ENCODE measurements at places on chromosomes 16 and 17.

- DNase-seq, result no peak
Measured at GRCh38 chr16:83233153-83233552, 574.6 kb upstream of the HSBP1 start.

GRCh38 chr17:56995766-56996165 lies 17.8 kb downstream of the SCPEP1 start:
- no peak for DNase-seq

DNA sequence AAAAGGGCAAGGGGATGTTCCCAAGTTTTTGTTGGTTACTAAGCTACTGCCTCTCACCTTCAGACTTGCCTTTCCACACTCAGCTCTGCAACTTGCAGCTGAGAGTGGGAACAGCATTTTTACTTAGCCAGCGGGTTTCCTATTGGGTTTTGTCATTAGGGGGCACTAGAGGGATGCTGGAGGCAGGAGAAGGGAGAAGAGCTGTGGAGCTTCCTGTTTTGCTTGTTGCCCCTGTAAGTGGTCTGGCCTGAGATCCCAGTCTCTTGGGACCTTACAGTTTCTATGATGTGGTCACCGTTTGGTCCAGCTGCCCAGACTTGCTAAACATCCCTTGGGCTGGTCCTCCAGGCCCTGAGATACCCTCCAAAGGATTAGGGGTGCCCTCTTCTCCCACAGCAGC lies 209.6 kb upstream of the NLRP1 start:
- no peak for DNase-seq

DNA sequence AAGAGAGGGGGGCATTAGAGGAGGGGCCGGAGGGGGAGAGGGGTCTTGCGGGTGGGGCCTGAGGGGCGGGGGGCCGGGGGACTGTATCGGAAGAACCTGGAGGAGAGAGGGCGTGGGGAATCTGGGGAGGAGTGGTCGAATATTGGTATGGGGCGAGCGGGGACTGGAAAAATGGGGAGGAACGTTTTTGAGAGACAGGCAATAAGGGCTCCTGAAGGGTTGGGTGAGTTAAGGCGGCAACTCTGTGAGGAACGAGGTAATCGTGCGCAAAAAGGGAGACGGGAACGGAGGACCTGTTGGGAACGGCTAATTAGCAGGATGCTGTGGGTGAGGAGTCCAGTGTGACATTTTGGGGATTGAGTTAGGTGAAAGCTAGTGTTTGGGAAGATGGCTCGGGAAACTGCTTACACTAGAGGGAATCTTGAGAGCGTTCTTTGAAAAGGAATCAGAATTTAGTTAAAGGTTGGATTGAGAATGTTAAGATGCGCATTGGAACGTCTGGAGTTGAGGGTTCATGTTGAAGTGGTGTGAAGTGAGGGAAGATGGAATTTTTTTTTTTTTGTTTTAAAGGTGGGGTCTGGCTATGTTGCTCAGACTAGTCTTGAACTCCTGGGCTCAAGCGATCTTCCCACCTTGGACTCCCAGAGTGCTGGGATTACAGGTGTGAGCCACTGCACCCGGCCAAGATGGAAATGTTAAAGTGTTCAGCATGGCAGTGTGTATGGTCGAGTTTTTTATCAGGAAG lies 662 bp downstream of the WIPF2 start:
- DNase-seq, result peak; percentile 81

DNA sequence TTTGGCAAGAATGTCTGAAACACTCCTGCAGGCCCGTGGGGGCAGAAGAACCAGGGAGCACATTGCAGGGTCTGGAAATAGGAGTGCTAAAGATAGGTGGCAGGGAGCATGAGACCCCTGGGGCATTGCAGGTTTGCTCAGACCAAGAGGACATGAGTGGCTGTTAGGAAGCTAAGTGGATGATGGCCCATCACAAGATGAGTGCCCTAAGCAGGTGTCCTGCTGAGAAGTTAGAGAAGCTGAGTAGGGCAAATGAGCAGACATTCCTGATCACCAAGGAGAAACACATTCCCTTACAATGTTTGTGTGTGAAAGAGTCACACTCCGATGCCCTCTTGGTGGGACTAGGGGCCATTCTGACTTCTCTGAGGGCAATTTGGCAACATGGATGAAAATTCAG lies 9.9 kb downstream of the MLYCD start:
- no peak for DNase-seq

GRCh38 chr16:53913920-53914319 lies 210.0 kb downstream of the FTO start:
- DNase-seq, result peak; percentile 8

DNA sequence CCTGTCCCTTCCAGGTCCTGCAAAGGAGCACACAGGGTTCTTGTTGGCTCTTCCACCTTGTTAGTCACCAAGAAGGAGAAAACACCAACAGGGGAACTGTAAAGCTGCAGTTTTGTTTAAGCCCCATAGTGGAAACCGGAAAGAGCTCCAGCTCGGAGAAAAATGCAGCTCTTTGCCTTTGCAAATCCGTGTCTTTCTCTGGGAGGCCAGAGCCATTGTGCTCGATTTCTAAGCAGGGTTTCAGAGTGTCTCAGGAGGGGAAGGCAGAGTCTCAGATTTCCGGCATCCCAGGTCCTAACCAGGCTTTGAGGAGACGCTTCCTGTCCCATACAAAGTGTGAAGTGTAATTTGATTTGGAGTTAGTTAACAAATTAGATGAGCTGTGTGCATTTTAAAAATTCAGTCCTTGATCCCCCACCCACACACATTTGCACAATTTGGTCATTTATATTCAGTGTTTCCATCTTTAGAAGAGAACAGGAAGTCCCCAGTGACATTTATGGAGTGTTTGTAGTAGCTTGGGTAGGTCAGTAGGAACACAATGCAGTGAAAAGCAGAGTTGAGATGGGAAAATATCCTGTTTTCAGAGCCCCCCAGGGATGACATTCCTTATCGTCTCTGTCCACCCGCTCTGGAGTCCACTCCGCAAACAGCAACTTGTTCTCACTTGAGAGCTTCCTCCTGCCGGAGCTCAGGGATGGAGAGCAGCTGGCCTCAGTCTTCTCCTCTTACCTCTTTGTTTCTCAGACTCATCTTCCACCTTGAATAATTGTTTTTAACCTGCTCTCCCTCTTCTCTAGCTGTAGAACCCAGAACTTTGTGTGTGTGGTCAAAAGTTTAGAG lies 331.9 kb downstream of the SEC14L1 start:
- DNase-seq, result no peak

DNA sequence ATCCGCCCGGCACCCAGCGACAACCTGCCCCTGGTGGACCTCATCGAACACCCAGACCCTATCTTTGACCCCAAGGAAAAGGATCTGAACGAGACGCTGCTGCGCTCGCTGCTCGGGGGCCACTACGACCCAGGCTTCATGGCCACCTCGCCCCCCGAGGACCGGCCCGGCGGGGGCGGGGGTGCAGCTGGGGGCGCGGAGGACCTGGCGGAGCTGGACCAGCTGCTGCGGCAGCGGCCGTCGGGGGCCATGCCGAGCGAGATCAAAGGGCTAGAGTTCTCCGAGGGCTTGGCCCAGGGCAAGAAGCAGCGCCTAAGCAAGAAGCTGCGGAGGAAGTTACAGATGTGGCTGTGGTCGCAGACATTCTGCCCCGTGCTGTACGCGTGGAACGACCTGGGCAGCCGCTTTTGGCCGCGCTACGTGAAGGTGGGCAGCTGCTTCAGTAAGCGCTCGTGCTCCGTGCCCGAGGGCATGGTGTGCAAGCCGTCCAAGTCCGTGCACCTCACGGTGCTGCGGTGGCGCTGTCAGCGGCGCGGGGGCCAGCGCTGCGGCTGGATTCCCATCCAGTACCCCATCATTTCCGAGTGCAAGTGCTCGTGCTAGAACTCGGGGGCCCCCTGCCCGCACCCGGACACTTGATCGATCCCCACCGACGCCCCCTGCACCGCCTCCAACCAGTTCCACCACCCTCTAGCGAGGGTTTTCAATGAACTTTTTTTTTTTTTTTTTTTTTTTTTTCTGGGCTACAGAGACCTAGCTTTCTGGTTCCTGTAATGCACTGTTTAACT lies 1.0 kb downstream of the NOG start:
- peak; percentile 60 for DNase-seq

DNA sequence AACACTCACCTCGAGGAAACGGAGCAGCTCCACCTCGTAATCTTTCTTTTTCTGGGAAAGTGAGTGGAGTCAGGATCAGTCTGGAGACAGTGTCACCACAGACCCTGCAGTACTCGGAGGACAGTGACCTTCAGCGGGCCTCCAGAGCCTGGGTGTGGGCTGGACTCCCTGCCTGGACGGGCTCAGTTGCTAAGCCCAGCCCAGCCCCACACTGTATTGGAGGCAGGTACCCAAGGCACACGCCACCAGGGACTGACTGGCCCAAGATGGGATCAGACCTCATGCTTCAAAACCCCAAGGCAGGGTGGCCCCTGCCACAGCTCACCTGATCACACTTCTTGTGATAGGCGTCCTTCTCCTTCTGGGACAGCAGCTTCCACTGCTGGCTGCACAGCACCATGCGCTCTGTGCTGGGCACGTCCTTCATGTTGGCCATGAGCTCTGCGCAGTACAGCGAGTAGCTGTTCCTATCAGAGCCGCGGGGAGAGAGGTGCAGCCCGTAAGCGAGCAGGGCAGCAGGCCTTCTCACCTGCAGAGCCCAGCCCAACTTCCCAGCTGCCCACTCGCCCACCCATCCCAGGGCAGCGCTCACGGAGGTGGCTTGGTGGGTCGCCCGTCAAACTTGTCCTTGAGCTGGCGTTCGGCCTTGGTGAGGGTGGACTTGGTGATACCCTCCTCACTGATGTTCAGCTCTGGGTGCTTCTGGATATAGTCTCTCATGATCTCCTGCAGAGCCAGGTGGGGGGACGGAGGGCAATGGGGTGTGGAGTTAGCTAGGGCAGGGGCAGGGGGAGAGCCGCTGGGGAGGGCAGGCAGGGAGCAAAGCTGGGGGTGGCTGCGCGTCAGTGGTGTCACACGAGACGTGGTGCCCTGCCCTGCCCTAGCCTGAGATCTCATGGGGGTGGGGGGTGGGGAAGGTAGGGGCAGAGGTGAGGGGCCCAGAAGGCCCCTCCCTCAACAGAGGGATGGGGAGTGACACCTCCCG lies 7.9 kb downstream of the UBTF start:
- no peak for DNase-seq

DNA sequence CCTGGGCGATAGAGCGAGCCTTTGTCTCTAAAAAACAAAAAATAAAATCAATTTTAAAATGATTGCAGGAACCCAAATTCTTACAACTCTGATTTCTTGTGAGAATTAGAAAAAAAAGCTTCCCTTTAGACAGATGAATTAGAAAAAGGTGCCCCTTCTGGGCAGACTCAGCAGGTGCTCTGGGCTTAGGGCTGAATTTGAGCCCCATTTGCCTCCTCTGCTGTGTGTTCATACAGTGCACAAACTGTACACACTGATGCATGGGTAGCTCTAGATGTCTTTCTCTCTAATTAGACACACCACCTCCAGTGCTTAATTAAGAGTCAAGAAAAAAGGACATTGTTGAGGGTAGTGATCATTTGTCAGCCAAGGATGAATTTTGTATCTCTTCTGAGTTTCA lies 38.5 kb upstream of the NOL11 start:
- DNase-seq, result no peak

- no peak for DNase-seq
Measured at GRCh38 chr17:73478334-73478733, 165.9 kb downstream of the SDK2 start.

DNA sequence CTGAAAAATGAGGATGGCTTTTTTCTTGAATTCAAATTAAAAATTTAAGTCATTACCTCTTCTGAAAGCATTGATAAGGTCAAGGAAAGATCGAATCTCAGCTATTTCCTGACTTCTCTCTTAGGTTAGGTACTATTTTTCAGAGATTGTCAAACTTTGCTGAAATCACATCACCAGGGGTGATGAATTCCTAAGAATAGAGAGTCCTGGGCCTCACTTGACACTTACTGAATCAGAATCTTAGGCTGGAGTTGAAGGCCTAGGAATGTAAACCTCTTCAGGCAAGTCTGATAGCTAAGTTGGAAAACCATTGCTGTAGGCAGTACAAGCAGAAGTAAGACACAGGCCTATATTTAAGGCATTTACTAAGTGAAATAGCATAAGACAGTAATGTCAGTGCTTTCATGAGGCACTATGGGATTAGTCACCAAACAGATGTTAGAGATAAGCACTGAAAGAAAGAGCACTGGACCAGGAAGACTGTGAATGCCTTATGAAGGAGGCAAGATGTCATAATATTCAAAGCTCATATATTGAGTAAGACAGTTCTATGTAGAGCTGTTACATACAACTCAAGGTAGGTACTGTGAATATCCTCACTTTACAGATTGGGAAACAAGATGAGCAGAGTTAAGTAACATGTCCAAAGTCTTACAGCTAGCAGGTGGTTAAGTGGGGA lies 21.5 kb downstream of the DCAF7 start:
- DNase-seq, result peak; percentile 66

DNA sequence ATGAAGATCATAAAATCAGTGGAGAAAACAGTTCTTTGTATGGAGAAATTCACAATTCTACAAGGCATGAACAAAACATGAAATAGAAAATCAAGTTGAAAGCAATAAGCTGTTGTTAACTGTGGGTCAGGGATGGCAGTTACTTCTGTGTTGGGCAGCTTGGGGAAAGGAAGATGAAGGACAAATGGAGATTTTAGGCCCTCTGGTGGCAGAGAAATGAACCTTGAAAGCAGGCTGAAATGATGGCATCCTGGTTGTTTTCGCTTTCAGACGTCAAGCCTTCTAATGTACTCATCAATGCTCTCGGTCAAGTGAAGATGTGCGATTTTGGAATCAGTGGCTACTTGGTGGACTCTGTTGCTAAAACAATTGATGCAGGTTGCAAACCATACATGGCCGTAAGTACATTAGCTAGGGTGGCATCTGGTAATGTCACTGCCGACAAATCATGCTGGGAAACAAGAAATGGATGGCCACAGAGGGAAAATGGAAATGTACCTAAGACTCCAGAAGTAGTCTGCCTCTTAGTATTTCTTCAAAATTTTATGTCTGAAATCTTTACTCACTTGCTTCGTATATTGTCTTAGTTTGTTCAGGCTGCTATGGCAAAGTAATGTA lies 108.9 kb downstream of the MAP2K6 start:
- peak; percentile 71 for DNase-seq

GRCh38 chr17:3886776-3887175 lies 6.1 kb downstream of the CAMKK1 start:
- DNase-seq, result peak; percentile 42

DNA sequence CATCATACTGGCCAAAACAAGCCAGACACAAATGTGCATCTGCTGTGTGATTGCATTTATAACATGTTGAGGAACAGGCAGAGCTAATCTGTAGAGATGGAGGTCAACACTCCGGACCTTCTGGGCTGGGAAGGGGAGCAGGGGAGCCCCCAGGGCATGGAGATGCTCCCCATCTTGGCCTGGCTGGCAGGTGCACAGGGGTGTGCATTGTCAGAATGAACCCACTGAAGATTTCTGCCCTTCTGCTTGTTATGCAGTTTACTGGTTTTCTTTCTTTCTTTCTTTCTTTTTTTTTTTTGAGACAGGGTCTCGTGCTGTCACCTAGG lies 146.9 kb downstream of the CMIP start:
- DNase-seq, result no peak

Measured in hematopoietic multipotent progenitor cell treated with erythropoietin and hydrocortisone succinate and interleukin-3 and kit ligand, for 4 days (in vitro differentiated cells).